Occipital lobe (tissue), 3 donors: ENCODE measurements at places on chromosomes 4 and X. TPM values are rescaled to one million over a fixed set of nuclear protein-coding genes. Genes with fewer than 3 reads are reported as not detected.

GRCh38 chrX:133330956-133331355 lies 84.3 kb downstream of the GPC4 start:
- DNase-seq: no peak

STARD8 gene
- 1.7 TPM for total RNA-seq

DNA sequence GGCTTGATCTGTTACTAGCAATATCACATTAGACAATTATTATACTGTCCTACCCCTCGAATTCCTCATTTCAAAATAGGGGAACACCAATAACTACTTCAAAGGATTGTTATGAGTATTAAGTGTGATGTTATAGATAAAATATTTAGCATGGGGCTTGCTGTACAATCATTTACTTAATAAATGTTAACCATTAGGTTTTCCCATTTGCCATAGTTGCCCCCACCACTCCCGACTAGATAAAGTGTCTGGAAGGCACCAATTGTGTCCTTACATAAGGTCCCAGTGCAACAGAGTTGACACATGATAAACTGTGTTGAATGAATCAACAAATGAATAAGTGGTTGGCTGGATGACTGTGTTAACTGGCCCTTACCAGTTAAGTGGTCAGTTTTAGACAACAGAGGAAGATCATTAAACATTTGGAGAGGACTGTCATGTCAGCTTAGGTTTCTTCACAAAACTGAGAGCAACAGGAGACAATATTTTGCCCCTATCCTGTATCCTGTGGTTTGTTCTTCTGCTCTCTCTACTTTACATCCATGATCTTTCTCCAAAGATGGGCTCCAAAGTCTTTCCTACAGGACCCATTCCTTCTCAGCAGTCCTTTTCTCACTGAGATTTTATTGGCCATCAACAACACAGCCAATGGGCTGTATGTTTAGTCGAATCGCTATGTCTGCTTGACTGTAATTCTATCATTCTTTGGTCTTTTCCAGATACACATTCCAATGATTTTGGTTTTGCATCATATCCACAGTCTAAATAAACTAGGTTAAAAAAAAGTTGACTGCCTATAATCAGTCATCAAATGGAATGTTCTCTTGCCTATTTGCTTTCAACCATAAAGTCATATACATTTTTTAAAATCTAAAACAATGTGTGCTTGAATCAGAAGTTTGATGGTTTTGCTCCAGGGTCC lies 74.4 kb downstream of the RNF150 start:
- DNase-seq: no peak

HEPH gene
- total RNA-seq: 5.1 TPM

RNF212 gene
- total RNA-seq: 1.1 TPM

GRCh38 chr4:2296631-2297601 lies 35.0 kb upstream of the MXD4 start:
- no peak for DNase-seq

- no peak for DNase-seq
These were observed 1.4 kb downstream of the ARX start for GRCh38 chrX:25014366-25014838.

GRCh38 chrX:103513067-103513466 lies 6.2 kb downstream of the RAB40A start:
- DNase-seq: no peak

GRCh38 chr4:83362492-83363329 lies 28.1 kb upstream of the HPSE start:
- no peak for DNase-seq

IGSF1 gene
- 0.78 TPM for total RNA-seq

GRCh38 chr4:176726803-176727202 lies 65.9 kb downstream of the VEGFC start:
- no peak for DNase-seq

- DNase-seq: no peak
These were observed 22.1 kb upstream of the SCOC start for GRCh38 chr4:140351093-140352075.

SORBS2 gene
- 66.8 TPM for total RNA-seq

GRCh38 chr4:14336656-14337055 lies 665.6 kb upstream of the CPEB2 start:
- DNase-seq: no peak

DNA sequence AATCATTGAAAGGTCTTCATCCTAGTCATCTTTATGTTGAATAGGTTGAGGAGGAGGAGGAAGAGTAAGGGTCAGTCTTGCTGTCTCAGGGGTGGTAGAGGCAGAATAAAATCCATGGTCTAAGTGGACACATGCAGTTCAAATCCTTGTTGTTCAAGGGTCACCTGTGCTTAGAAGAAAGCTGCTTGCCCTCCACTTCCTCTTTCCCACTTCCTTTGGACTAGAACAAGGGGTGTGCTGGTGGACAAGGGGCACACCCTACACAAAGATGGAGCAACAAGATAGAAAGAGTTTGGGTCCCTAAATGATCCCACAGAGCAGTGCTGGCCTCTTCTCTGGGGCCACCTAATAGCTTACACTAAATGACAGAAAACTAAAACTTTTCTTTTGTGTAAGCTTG lies 47.9 kb downstream of the HSD17B13 start:
- DNase-seq: no peak

FAM236B gene
- not detected for total RNA-seq

DNA sequence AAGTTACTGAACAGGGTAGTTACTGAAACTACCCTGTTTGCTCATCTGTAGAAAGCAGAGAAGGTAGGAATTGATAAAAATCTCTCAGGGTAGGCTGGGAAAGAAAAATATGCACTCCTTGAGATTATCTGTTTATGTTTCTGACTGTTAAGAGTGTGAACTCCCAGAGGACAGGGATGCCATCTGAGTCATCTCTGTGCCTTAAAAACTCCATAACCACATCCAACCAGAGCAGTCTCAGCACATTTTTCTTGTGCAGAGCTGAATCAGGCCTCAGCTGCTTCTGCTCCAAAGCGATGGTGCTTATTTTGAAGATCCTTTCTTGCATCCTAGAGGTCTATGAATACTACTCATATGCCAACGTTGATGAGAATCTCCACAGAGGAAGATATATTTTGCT lies 9.9 kb downstream of the CENPVL3 start:
- no peak for DNase-seq

MAGEH1 gene
- 115 TPM for total RNA-seq

GATA1 gene
- 0.31 TPM for total RNA-seq

DNA sequence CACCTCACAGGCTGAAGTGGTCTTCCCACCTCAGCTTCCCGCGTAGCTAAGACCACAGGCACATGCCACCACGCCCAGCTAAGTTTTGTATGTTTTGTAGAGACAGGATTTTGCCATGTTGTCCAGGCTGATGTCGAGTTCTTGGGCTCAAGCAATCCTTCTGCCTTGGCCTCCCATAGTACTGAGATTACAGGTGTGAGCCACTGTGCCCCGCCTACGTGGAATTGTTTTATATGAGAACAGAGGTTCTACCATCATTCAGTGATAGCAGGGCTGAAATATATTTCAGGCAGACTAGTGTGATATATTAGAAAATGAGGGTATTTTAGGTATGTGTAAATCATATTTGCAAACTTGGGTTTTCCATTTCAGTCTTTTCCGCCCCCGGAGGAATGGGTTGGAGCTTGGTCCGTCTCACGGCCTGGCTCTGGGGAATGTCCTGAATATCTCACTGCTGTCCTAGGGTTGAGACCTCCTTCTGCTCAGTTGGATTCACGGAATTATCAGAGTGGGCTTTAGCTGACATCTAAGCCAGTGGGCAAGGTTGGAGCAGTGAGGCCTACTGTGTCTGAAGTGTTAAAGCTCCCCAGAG lies 19.9 kb downstream of the NSD2 start:
- DNase-seq: no peak

GRCh38 chr4:152962150-152962549 lies 26.0 kb downstream of the FHDC1 start:
- DNase-seq: no peak

DNA sequence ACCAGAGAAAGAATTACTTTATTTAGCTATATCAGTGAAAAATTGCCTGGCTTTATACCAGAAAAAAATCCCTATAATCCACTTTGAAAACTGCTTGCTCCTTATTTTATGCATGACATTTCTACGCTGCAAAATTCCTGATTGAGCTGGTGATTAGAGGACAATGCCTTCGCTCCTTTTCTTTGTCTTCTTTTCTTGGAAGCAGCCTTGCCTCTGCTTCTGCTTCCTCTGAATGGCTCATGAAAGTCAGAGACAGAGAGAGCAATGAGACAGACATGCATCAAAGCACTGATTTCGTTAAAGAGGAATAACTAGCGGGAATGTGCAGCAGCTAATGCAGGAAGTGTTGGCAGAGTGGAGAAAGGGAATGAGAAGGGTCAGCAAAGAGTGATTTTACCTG lies 294.3 kb upstream of the IGFBP7 start:
- no peak for DNase-seq

PRDM5 gene
- 17.2 TPM for total RNA-seq

TRAM1L1 gene
- 37.1 TPM for total RNA-seq

DNA sequence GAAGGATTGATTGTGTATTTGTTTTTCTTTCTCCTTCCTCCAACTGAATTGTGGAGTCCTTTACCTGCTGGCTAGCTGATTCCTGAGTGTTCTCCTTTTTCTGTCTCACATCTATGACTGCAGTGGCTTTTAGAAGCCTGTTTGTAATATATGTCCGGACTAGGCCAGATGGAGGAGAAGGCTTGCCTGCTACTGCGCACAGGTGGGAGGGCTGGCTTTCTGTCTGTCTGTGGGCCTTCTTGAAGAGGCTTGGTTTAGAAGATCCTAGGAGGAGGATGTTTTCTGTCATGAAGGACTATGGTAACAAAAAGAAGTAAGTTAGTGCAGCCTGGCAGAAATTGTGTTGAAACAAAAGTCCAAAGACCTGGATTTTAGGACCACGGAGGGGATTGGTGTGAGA lies 8.5 kb downstream of the PPP1R3F start:
- no peak for DNase-seq

DNA sequence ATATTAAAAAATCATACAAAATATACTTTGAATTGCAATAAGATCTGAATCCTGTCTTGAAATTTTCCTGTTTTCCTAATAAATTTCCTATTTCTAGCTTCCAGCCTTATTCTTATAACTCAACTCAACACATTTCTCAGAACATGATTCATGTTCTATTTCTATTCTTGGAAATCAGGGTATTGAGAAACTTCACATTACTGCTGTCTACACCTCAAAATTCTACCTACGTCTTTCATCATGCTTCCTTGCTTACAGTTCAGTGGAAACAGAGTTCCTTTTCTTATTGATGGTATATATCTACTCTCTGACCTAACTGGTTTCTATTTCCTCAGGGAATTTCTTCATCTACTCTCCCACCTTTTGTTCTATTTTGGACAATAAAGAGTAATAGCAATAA lies 2139.0 kb downstream of the ARAP2 start:
- DNase-seq: no peak

DNA sequence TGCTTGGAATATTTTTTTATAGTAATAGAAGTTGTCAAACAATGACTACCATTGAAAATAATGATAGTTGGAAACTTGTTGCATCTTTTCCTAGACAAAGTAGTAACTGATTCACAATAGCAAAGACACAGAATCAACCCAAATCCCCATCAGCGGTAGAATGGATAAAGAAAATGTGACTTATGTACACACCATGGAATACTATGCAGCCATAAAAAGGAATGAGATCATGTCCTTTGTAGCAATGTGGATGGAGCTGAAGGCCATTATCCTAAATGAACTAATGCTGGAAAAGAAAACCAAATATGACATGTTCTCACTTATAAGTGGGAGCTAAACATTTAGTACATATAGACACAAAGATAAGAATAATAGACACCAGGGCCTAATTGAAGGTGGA lies 49.7 kb downstream of the ATP10D start:
- DNase-seq: no peak

DNA sequence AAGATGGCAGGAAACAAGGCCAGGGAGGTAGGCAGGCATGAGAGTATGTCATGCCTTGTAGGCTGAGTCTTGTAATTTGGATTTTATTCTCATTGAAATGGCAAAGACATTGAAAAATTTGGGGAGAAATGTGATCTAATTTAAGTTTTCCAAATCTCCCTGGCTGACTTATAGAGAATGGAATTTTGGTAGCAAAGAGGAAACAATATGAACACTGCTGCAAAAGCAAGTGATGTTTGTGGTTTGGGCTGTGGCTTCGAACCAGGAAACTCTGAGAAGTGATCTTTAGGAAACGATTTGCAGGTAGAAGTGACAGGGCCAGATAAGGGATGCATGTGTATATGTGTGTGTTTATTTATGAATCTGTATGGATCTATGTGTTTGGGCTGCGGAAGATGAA lies 35.6 kb downstream of the ARSJ start:
- DNase-seq: no peak

DNA sequence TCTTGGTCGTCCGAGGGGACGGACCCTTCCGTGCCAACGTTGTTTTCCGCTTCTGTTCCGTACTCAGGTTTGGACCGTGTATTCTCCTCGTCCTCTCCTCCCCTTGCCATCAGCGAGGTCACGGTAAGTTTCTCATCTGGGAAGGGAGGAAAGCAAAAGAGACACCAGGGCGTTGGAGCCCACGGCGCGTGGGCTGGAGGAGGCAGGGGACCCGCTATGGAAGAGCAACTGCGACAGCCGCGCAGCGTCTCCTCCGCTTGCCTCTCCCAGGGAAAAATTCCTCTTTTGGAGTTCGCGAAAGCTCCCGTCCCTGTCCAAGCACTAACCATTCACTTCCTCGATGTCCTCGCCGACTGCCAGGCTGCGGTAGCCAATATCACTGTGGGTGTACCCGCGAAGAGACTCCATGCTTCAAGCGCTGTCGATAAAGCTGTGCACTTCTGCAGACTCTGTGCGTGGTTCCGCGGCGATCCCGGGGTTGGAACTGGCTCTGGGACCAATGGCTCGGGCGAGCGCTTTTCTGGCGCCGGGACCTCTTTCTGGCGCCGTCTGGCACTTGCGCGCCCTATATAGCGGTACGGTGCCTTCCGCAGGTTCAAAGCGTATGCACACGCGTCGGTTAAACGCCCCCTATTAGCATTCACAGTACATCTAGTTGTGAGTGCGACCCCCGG lies at the start of gene ESX1:
Gene ESX1 (minus strand): TSS at position 492 of the 674 bp plus-strand sequence. CDS start 84 bp downstream, at position 408.
- DNase-seq: no peak

DNA sequence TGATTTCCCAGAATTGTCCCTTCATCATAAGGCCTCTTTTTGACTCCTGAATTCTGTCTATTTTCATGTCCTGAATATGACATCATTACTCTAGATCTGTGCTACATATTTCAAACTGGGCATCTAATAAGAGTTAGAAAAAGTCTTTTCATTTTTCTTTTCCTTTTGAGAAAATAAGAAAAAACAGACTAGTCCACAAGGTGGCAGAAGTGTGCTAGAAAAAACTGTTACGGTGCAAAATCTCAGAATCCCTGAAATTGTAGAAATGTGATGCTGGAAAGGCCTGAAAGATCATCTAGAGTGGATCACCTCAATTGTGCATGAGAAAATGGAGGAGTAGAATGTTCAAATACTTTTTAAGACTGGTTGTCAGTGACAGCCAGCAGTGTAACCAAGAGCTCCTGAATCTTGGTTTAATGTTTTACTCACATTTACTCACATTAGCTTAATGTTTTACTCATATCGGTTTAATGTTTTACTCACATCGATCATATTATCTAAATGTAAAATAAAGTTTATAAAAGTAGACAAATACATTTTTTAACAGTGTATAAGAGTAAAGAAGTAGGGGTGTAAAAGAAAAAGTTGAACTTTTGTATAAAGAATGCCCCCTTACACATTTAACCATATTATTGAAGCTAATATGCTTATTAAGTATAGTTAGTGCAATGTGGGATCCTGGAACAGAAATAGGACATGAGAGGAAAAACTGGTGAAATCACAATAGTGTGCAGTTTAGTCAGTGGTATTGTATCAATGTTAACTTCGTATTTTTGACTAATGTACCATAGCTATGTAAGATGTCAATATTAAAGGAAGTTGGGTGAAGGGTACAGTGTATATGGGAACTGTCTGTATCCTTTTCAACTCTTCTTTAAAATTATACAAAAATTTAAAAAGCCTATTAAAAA lies 15.2 kb downstream of the ASB11 start:
- DNase-seq: no peak

DLG3 gene
- 84.1 TPM for total RNA-seq

- no peak for DNase-seq
These were observed 5.3 kb downstream of the EDA2R start for GRCh38 chrX:66633541-66633940.

GABRB1 gene
- 158 TPM for total RNA-seq
